ENCODE measurements at places on chromosomes 3 and 15.

DNA sequence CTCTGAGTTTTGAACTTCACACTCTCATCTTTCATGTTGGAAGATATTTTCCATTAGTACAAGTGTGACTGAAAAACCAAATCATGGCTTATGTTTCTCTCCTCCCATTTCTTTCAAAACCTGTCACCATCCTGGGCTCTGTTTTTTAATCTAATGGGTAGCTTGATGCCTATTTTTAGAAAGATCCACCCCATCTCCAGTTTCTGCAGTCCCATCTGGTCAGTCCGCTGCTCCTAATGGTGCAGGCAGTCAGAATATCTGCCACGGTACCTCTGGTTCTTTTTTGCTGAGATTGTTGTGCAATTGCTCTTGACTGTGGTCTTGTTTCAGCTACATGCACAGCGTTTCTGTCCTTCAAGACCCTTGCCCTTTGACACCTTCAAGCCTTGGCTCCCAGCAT, 240.9 kb upstream of the CADM2 start:
- DNase-seq = no peak

DNA sequence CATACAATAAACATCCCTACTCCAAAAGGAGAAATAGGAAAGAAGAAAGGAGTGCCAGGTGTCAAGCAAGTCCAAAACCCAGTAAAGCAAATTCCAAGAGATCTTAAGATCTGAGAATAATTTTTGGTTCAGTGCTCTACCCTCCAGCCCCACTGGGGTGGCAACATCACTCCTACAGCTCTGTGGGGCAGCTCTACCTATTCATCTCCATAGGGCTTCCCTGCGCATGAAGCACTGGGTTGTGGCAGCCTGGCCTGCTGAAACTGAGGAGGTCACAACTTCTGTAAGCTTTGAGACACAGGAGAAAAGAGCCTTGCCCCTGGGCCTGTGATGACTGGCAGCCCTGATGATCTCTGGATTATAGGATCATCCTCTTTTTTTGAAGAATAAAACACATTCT, 378.2 kb upstream of the SOX14 start:
- no peak for DNase-seq

GRCh38 chr3:48320996-48321395, 12.5 kb downstream of the SPINK8 start:
- no peak for DNase-seq

DNA sequence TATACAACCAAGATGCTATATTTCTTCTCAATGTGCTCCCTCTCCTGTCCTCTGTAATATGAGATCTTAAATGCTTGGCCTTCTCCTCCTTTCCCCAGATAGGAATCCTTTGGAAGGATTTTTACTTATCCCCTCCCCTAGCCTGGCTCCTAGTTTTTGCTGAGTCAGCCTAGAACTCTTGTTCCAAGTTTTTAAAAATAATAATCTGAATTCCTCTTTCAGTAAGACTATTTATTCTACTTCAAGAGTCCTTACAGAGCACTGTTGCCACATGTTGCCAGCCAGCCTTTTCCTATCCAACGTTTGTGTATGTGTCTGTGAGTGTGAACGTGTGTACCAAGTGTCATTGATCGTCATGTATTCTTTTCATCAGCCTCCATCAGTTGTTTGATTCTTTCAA, 11.0 kb upstream of the KCNMB2 start:
- no peak for DNase-seq

DNA sequence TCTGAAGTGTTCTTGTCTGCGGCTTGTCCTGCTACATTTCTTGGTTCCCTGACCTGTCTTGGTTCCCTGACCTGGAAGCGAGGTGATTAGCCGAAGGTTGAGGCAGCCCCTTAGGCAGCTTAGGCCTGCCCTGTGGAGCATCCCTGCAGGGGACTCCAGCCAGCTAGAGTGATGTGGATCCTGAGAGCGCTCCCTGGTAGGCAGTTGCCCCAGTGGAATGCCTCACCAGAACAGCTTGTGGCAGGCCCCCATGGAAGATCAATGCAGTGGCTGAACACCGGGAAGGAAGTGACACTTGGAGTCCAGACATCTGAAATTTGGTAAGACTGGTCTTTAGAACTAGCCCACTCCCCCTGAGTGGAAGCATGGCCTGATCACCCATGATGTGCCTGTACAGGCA, 5.5 kb upstream of the ROBO1 start:
- no peak for DNase-seq

- DNase-seq = no peak
These were observed 23.9 kb downstream of the SSR3 start for GRCh38 chr3:156530980-156531379.

DNA sequence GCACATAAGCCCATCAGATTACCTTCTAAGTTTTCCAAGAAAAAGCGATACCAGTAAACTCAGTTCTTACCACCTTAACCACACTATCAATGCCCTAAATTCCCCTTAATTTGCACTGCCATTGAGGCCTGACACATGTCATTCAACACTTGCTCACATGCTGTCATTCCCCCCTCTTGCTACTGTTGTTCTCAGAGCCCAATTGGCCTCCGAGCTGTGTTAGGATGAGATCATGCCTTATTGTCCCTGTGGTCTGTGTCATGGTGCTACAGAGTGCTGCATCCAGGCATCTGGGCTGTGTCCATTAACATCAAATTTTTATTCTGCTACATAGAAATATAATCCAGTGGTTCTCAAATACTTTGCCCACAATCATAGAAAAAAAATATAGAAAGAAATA, 213.6 kb downstream of the SSR3 start:
- DNase-seq = no peak

DNA sequence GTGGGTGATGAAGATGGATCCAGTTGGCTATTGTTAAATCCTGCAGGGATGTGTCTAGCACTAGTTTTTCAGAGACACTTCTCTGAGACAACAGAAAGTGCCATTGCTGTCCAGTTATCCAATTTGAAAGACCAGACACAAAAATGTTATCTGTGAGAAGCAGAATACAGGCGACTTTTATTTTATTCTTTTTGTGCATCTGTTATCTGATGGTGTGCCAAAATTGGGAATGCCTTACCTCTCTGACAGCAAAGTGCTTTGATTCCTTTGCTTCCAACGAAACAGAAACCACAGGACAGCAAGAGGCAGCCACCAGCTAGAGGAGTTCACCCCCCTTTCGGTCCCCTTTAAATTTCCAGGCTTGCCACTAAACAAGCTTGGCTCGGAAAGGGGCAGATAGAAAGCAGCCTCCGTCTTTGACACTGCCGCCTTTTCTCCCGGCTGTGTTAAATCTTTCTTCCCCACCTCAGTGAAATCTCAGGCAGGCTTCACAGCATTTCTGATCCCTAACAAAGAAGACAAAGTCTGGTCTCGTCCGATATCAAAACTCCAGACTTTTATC, 17.7 kb upstream of the PRR20G start:
- no peak for DNase-seq

GRCh38 chr3:58051196-58051595, 43.0 kb downstream of the FLNB start:
- DNase-seq = no peak

DNA sequence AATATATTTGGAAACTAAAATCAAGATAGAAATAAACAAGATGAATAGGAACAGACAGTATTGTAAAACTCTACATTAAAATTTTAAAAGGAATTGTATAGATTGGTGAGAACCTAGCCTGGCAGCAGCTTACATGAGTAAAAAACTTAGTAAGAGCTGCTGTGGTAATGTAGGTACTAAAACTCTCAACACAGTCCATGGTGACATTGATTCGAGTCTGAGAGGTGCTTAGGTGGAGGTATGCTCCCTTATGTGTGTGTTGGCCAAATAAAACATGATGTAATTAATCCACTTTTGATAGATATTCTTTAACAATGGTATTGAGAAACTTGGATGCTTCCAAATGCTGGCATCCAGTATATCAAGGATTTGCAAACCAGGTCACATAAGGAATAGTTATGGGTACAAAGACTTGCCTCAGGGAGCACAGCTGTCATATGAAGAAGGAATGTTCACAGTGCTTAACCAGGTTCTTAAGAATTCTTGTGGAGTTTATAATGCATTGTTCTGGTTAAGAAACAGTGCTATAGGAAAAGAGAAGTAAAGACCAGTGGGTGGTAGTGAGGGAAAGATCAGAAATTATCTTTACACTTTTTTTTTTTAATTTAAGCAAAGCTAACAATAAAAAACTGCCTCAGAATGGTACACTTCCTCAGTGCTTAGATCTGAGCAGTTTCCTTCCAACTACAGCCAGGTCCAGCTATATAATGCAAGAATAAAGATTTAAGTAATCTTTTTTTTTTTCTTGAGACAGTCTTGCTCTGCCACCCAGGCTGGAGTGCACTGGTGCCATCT, 24.6 kb upstream of the IL20RB start:
- DNase-seq = no peak

DNA sequence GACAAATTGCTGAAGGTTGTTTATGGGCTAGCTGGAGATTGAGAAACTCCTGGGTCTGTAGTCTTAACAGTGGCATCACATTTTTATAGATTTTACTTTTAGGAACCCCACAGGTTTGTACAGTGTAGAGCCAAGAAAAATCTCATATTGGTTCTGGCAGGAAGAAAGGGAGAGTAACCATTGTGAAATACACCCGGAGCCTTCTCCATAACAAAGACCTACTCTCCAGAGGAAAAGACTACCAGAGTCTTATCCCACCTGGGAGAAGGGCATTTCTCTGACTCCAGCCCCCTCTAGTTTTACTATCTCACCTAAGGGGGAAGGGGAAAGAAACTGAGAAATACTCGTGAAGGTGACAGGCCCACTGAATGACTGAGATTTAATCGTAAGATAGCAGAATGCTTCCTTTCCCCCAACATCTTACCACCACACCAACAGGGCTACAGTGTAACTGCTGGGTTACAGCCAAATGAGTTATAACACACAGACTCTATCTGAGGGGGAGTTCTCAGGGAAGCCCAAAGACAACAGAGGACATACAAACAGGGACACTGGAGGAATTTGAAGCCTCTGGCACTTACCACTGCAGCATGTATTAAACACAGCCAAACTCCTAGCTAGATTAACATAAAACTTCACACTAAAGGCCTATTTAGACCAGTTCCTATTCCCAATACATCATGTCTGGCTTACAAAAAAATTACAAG, 56.1 kb downstream of the SYN2 start:
- no peak for DNase-seq

- DNase-seq = no peak
These were observed 123.0 kb downstream of the TCF12 start for GRCh38 chr15:57041416-57041815.

DNA sequence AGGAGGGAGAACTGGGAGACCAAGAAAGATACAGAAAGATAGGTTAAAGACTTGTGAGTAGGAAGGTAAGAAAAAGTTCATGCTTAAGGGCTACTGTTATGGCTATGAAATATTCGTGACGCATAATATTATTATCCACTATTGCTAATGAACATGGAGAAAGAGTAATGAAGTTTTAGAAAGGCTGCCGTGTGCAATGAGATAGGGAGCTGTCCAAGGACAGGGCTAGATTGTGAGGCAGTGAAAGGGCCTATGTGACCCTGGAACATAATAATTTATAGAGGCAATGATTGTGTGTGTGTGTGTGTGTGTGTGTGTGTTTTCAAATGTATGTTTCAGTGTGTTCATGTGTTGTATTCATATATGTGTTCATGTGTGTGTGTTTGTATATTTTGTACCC, 27.7 kb downstream of the MBNL1 start:
- no peak for DNase-seq
